GM13977 (cell line): ENCODE measurements at places on chromosomes 6 and 20.

- no peak for DNase-seq
Measured at GRCh38 chr6:165060720-165061119, 248.7 kb downstream of the C6orf118 start.

GRCh38 chr6:113620386-113620785 lies 236.8 kb upstream of the MARCKS start:
- no peak for DNase-seq

GRCh38 chr6:49555951-49556350 lies 5.5 kb downstream of the C6orf141 start:
- no peak for DNase-seq

DNA sequence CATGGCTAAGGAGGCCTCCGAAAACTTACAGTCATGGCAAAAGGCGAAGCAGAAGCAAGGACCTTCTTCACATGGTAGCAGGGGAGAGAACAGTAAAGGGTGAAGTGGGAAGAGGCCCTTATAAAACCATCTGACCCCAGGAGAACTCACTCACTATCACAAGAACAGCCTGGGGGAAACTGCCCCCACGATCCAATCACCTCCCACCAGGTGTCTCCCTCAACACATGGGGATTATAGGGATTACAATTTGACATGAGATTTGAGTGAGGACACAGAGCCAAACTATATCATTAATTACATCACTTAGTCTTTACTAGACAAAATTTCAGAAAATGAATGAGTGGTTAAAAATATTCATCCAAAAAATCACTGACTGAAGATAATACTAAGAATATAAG lies 453.6 kb downstream of the COL12A1 start:
- DNase-seq, result no peak

DNA sequence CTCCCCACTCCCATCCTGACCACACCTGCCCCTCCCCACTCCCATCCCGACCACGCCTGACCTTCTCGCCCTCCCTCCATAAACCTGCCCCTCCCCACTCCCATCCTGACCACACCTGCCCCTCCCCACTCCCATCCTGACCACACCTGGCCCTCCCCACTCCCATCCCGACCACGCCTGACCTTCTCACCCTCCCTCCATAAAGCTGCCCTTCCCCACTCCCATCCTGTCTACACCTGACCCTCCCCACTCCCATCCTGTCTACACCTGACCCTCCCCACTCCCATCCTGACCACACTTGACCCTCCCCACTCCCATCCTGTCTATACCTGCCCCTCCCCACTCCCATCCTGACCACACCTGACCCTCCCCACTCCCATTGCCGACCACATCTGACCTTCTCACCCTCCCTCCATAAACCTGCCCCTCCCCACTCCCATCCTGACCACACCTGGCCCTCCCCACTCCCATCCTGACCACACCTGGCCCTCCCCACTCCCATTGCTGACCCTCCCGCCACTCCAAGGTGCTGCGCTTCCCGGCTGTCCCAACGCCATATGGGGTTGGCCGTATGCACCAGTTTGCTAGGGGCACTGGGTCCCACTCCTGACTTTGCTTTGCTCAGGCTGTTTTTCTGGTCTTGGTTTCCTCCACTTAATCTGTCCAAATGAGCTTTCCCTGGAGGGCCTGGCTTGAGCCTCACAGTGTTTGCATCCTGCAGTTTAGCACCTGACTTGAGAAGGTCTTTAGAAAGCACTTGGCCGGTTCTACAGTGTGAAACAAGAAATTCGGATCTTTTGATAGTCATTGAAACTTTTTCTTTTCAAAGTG lies 2.9 kb downstream of the KIF25 start:
- no peak for DNase-seq
